ENCODE measurements at places on chromosomes 1 and 21.

- H3K27ac ChIP-seq, result no peak overlapping the region
- H3K4me1 ChIP-seq, result peaks cover 10% of the 10 kb centered on the region
- no peak for DNase-seq
- H3K27me3 ChIP-seq, result peaks cover 11% of the 10 kb centered on the region
Observed at GRCh38 chr1:1908506-1908791, 6.6 kb upstream of the CALML6 start.

DNA sequence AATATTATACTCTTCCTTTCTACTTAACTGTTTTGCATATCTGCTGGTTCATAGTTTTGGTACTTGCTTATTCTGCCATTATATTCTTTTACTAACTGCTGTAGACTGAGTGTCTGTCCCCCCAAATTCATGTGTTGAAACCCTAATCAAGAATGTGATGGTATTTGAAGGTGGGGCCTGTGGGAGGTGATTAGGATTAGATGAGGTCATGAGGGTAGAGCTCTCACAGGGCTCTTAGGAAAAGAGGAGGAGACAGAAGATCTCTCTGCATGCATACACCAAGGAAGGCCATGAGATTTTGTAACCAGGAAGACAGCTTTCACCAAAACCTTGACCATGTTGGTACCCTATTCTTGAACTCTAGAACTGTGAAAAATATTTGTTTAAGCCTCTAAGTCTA, 354.1 kb upstream of the B3GALT2 start:
- H3K27ac ChIP-seq, result no peak overlapping the region
- H3K4me3 ChIP-seq, result no peak overlapping the region
- no peaks in the 10 kb centered on the region for H3K27me3 ChIP-seq
- no peaks in the 10 kb centered on the region for H3K4me1 ChIP-seq
- H3K36me3 ChIP-seq, result no peaks in the 10 kb centered on the region

- no peak for DNase-seq
- H3K4me1 ChIP-seq, result peaks cover 23% of the 10 kb centered on the region
Observed at GRCh38 chr1:19317126-19317910, 5.2 kb downstream of the SLC66A1 start.

- DNase-seq, result no peak
- H3K27ac ChIP-seq, result no peak overlapping the region
- no peaks in the 10 kb centered on the region for H3K36me3 ChIP-seq
- H3K4me3 ChIP-seq, result no peak overlapping the region
Observed at GRCh38 chr1:184789884-184790283, 35.2 kb upstream of the EDEM3 start.

- DNase-seq, result no peak
- H3K4me3 ChIP-seq, result no peak overlapping the region
- no peaks in the 10 kb centered on the region for H3K36me3 ChIP-seq
- no peak overlapping the region for H3K27ac ChIP-seq
Observed at GRCh38 chr1:218481116-218481775, 136.1 kb downstream of the TGFB2 start.

GRCh38 chr1:45337630-45338325, 2.2 kb upstream of the TOE1 start:
- peaks cover 7% of the 10 kb centered on the region for H3K27me3 ChIP-seq
- peaks cover 6% of the 10 kb centered on the region for H3K36me3 ChIP-seq
- H3K4me3 ChIP-seq, result peak overlapping the region; percentile 65
- peak overlapping the region; percentile 86 for H3K27ac ChIP-seq

- no peak overlapping the region for H3K4me3 ChIP-seq
- no peaks in the 10 kb centered on the region for H3K36me3 ChIP-seq
- no peak overlapping the region for H3K27ac ChIP-seq
- peaks cover 3% of the 10 kb centered on the region for H3K27me3 ChIP-seq
- H3K4me1 ChIP-seq, result no peaks in the 10 kb centered on the region
- DNase-seq, result no peak
Observed at GRCh38 chr1:84861988-84862644, 30.9 kb downstream of the LPAR3 start.
